Epithelial cell of proximal tubule (primary cell): ENCODE measurements at places on chromosomes 7 and 10. TPM values are rescaled to one million over a fixed set of nuclear protein-coding genes. Genes with fewer than 3 reads are reported as not detected.

DNA sequence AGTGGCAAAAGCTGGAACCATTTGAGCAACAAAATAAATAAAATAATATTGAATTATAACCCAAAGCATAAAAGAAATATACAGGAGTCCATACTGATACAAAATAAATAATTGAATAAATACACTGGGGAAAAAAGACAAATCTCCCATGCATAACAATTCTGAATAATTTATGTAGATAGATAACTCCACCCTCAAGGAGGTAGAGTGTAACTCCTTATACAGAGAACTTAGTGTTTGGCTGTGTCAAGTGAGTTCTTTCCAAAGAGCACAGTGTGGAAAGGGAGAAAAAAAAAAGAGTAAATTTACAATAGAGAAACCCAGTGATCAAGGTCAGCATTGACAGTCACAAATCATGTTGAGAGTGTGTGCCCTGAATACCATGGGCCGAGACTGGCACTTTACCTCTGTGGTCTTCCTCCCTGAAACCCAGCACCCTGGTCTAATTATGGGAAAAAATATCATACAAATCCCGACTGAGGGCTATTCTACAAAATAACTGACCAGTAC is 5.5 kb downstream of the PIK3AP1 start:
- no peak for DNase-seq

DNA sequence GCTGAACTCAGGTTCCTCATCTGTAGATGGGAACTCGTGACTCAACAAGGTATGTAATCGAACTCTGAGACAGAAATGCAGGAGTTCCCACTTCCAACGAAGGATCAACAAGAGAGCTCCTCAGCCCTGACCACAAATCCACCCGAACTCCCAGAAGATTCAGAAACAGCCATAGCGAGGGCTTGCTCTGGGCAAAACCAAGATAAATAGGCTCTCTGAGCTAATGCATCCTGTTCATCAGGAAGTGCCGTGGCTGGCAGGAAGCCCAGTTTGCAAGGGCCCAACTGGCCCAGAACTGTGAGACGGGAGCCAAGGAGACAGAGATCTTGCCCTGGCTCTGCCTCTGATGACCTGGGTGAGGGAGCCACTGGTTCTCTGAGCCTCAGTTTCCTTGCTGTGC is 141.7 kb upstream of the PFKP start:
- DNase-seq = no peak

NUDT13 gene
- total RNA-seq = 2.9 and 3.6 TPM in 2 replicates

HTR7 gene
- total RNA-seq = 0.06 and 1.2 TPM in 2 replicates

DNA sequence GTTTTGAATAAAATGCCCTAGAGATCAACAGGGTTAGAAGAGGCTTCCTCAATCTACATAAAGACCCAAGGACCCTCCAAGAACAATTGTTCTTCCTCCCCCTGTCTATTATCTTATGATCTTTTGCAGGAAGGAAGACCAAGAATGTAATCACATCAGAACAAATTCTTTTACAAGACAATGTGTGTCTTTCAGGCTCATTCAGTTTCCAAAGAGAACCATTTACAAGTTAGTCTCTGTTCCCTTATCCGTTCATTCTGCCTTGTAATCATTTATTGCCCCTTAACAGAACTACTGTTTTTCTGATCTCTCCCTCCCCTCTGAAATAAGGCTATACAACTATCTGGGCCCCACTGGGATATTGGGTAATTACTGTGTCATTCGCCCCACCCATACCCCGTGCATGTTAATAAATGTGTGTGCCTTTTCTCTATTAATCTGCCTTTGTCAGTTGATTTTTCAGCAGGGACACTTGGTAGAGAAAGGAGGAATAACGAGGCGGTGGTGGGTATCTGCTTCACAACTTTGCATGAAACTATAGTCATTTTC is 5.7 kb upstream of the MKRN1 start:
- no peak for DNase-seq

HOXA13 gene
- not detected in 2 replicates for total RNA-seq

DNA sequence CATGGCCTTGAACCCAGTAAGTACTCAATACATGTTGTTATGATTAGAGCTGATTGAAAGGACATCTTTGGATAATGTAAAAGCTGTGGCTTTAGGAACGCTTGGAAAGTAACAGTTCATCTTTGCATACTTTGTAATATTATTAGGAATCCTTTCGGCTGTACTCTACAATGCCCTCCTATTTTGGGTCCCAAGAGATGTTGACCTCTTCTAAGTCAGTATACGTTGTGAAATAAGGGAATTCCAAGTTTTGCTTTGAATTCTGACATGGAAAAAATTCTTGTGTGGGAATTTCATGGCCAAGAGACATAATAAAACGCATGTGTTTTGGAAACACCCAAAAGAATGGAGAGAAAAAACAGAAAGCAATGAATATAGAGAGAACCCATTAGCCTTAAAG is 7.7 kb downstream of the AGR3 start:
- no peak for DNase-seq

DNA sequence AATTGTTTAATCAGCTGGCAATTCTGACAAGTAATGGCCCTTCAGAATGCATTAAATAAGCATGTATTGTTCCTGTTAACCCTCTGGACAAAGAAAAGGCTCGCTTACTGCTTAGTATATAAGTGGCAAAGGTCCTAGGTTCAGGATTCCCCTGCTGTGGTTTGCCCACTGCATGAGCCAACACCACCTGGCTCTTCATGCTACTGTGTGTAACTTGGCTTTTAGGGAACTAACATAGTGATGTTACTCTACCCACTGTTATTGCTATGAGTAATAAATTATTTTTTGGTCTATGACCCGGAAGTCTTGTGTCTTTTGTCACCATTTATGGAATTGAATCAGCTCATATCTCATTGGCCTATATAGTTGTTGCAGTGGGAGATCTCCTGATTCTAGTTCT is 791.7 kb upstream of the PHF14 start:
- DNase-seq = no peak

GPR85 gene
- 0.22 TPM in 1 of 2 replicates, not detected in the other for total RNA-seq

MACROH2A2 gene
- 53.2 and 62.8 TPM in 2 replicates for total RNA-seq

DNA sequence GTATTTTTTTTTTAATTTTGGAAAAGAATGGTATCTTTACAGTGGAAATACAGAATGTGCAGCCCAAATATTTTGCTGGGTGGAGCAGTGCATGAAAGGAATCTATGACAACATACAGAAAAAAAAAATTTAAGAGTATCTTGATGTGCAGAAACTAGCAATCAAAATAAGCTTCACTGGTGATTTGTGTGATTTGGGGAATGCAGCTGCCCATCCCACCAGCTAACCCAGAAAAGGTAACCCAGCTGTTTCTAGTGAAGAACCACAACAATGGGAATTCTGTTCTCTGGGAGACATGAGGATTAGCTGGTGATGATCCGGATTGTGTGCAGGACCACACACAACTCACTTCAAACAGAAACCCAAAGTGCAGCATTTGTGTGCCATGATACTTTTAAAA is 375.5 kb downstream of the SEMA3D start:
- no peak for DNase-seq

DYNC1I1 gene
- 0.06 and 0.14 TPM in 2 replicates for total RNA-seq

DNA sequence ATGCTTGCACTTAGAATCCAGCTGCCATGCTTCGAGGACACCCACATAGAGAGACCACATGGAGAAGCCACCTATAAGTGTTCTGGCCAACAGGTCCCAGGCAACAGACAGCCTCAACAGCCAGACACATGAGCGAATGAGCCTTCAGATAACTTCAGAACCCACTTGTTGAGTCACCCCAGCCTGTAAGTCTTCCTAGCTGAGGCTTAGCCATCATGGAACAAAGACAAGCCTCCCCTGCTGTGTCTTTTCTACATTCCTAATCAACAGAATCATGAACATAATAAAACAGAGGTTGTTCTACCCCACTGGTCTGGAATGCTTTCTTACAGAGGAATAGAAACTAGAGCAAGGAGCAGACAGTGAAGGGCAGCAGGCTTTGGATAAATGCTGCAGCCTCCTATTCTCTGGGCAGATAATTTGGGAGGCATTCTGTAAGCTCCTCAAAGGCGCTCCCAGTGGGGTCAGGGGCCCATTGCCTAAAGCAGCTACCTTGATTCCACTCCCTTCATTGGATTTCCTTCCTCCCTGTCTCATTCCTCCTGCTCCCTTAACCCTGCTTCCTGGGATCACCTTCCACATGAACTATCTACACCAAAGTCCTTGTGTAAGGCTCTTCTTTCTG is 4.6 kb downstream of the TLL2 start:
- DNase-seq = peak; percentile 97

DNA sequence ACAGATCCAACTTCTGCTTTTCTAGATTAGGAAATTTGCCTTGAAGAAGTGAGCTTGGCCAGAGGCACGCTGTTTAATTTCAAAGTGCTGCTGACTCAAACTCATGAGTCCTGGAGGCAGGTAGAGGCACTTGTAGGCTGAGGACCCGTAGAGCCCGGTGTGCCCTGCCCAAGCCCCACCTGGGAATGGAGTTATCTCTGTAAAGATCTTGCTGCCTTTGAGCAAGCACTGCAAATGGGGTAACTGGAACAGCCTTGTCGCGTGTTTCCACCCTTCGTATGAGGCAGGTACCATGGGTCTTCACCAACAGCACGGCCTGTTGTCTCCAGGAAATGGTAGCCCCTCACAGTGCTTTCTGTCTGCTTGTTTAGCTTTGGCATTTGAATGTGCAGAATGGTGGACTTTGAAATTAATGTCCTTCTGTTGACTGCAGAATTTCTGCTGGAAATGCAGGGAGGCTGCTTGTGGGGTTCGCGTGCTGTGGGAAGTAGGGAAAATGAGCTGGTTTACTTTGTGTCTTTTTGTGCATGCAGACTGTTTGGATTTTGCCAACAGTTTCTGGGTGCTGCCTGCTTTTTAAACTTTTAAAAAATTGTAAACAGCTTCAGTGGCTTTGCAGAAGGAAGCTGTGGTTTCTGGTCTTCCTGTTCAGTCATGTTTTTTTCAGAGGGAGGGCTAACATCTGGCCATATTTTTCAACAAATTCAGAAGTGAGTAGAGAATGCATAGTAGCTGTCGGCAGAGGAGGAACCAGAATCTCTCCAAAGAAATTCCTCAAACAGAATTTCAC is 27.2 kb downstream of the CCM2 start:
- no peak for DNase-seq

PLA2G12B gene
- total RNA-seq = not detected in 2 replicates

DNA sequence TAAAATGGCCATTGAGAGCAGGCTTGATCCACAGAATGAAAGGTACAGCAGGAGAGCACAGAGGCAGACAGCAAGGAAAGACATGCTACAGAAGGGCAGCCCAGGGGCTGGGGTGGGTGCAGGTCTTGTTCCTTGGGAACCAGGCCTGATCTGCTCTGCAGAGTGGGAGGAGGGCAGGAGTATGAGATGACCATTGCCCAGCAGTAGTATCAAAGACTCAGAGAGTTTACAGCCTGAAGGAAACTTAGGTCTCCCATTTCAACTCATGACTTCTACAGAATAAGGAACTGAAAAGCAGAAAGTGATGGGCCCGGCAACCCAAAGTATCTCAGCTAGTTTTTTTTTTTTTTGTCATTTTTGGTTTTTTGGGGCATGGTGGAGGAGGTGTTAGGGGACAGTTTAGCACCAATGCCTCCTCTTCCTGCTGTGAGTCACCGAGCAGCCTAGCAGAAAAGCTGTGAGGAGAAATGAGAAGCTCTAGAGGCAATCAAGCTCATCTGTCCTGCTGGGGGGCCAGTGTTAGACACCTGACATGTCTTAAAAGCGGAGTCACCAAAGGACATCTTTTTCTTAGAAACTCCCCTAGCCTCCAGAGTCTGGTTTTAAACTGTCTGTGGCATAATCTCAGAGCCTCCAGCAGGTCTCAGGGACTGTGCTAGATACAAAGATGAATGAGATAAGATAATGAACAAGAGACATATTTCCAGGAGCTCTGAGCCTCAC is 34.3 kb upstream of the HERPUD2 start:
- DNase-seq = no peak

DNA sequence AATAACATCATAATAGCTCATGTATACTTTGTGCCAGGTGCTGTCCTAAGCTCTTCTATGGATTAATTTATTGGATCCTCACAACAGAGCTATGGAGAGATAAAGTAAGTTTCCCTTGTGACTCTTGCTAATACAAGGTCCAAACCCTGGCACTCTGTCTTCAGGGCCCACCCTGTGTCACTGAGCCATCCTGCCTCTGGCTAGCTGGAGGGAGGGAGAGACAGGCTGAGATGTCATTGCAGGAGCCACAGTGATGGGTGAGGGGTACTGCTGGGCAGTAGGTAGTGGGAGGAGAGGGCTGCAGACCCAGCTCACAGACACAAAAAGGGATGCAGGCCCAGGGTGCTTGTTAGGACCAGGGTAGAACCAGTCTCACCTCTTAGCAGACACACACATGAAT is 16.9 kb downstream of the GCK start:
- DNase-seq = no peak

SMO gene
- total RNA-seq = 19.0 and 25.5 TPM in 2 replicates

DNA sequence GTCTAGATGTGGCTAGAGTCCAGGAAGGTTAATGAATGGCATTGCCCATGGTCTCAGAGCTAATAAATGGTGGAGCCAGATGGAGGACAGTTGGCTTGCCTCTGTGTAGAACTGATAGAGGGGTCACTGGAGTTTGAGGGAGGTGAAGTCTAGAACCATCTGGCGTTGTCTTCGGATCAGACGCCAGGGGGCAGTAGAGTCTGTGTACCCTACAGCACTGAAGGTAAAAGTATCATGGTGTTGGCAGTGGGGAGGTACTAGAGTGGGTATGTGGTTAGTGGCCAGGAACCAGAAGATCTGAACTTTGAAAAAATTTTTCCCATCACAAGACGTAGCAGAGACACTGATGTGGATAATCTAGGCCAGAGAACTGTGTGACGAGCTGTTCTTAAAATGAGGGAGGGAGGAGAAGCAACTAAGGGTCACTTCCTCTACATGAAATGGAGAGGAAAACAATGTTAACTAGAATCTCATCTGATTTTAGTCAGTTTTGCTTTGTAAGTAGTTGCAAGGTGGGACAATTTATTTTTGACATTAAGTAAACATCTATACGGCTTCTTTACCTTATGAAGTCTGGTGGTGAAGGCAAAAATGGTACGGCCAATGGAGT is 227.9 kb upstream of the PRSS58 start:
- no peak for DNase-seq

GRCh38 chr10:69397972-69398371 is 18.7 kb downstream of the TACR2 start:
- no peak for DNase-seq

- DNase-seq = no peak
Measured at GRCh38 chr10:111933937-111934336, 249.6 kb downstream of the GPAM start.

PALD1 gene
- 3.3 and 3.5 TPM in 2 replicates for total RNA-seq

WNT8B gene
- total RNA-seq = not detected in 2 replicates

DNA sequence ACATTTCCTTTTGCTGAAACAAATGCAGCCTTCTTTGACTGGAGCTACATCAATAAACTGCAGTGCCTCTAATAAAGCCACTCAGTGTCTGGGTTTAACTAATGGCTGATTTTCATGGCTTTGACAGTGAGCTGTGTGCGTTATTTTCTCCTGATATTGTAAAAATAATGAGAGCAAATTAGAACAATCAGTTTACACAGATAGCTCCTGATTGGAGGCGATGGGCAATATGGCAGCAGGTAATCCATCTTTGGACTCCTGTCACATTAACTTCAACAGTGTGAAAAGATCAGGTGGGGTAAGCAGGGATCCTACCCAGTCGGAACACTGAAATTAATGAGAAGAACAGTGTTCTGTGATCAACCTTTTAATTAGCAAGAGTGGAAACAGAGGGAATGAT is 100.7 kb downstream of the POLL start:
- DNase-seq = no peak

- no peak for DNase-seq
Measured at GRCh38 chr7:149742075-149742701, 31.2 kb downstream of the ZNF467 start.
